ENCODE measurements at places on chromosomes 7 and 10.

DNA sequence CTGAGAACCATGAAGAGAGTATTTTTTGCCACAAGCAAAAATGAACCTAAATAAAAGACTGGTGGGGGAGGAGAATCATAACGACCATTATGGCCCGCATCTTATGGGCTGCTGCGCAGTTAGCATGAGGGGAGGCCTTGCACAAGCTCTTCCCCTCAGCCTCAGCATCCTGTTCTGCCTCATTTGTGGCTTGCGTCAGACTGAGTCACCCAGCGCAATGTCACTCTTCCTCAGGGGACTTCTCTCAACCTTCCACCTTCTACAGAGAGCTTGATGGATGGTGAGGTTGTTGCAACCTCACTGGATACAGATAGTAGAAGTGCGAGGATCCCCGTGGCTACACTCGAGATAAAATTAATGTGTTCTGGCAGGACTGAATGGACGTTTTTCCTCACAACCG lies 16.8 kb upstream of the GPR15LG start:
- DNase-seq = no peak

- peak; percentile 74 for DNase-seq
These were observed 8.5 kb downstream of the GPER1 start for GRCh38 chr7:1096156-1097119.

DNA sequence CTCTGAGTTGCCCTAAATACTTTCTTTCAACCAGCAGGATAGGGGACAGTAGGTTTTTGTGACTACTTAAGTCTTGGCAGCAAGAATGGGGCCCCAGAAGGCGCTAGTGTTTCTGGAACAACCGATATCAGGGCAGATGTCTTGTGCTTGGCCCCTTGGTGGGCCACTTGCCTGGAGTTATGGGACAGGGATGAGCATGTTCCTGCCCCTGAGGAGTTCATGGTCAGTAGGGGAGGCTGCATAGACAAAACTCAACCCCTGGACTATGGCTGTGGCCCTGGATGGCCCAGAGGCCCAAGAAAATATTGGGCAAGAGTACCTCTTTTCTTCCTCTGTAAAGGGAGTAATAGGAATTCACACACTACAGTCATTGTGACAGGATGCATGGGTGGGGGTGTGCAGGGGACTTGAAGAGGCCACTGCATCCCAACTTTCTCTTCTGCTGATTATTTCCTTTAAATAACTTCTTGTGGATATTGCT lies 57.7 kb upstream of the IGFBP3 start:
- no peak for DNase-seq

DNA sequence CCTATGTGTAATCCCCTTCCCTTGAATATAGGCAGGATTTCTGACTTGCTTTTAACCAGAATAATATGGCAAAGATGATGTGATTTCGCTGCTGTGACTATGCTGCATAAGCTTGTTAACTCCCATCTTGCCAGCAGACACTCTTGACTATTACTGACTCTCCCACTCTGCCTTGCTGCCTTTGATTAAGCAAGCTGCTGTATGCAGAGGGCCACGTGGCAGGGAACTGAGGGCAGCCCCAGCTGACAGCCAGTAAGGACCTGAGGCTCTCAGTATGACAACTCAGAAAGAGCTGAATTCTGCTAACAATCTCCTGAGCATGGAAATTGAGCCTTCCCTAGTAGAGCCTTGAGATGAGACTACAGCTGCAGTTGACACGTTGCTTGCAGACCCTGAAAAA lies 279.4 kb upstream of the CACNA2D1 start:
- DNase-seq = peak; percentile 33

Data from SK-N-DZ (cell line).